ENCODE measurements at places on chromosomes 1 and 21. TPM values are rescaled to one million over a fixed set of nuclear protein-coding genes. Genes with fewer than 3 reads are reported as not detected.

PPP1R8 gene
- 23.9 TPM for polyA plus RNA-seq

- peak; percentile 36 for DNase-seq
These were observed 778 bp downstream of the EVI5 start for GRCh38 chr1:92784021-92784638.

DNA sequence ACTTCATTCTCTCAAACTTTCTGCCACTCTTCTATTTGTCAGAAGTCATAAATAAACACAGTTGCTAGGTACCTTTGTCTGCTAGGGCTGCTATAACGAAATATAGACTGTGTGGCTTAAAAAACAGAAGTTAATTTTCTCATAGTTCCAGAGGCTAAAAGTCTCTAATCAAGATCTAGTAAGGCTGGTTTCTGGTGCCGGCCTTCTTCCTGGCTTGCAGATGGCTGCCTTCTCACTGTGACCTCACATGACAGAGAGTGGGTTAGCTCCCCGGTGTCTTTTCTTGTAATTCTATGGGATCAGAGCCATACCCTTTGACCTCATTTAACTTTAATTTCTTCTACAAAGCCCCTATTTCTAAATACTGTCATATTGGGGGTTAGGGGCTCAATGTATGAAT is 5.9 kb downstream of the PDC start:
- no peak for DNase-seq

DNA sequence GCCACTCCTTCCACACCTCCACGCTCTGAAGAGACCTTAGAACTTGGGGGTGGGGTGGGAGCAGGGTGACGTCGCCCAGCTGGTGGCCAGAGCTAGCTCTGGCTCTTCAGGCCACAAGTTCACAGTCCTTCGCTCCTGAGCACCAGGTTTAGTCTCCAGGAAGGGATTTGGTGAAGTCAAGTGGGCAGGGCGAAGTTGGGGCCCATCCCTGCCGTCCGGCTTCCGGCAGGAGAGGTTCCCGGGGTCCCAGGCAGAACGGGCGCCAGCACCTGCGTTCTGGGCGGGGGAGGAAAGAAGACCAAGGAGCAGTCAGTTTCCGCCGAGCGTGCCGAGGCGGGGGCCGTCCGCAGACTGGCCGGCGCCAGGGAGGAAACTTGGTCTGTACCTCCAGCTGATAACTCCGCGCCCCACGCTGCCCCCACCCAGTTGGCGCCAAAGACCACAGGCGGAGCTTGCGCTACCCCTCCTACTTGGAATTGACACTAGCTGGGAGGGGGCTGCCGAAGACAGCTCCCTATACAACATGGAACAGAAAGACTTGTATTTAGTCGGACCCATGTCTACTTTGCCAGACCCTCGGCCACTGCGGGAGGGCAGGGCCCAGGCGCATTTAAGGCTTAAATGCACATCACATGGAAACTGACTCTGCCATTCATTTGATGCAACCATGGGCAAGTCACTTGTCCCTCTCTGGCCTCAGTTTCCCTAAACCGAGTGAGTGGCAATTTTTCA is 995 bp downstream of the ID3 start:
- DNase-seq: no peak

DNA sequence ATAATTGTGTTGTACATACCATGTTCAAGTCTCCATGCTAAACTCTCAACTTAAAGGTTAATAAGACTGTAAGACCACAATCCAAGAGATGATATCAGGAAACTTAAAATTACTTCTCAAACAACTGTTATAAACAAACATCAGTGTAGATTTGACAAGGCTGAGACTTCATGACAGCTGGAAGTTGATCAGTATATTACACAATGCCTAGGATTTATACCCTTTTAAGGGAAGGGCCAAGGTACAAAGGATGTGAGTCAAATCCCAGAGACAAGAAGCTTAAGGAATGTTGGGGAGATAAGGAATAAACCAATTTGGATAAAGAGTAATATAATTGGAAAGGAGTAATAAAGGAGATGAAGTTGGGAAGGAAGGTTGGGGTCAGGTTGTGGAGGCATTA is 98.8 kb downstream of the LBR start:
- no peak for DNase-seq

DNA sequence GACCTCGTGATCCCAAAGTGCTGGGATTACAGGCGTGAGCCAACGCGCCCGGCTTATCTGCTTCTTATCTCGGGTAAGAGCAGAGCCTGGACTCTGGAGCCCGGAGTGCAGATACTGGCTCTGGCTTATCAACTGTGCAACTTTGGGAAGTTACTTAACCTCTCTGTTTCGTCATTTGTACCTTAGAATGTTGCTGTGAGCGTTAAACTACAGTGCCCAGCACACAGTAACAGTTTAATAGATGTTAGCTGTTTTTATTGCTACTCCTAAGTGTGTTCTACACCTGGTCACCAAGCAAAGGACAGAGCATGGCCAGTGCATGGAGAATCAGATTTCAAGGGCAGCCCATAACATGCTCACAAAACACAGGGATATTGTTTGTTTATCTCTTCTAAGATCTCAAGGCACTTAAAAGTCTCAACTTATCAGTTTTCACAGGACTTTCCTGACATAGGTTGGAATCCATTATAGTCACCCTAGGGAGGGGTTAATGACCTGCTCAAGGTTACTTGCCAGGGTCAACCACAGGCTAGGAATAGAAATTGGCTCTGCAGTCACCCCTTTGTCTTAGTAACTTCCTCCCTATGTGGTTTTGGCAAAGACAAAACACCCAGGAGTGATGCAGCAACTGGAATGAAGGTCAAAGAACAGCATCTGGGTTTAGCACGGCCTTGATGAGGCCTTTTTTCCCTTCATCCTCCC is 22.5 kb upstream of the SRP9 start:
- DNase-seq: no peak

- DNase-seq: no peak
These were observed 50.2 kb upstream of the LRP8 start for GRCh38 chr1:53378061-53378460.

DNA sequence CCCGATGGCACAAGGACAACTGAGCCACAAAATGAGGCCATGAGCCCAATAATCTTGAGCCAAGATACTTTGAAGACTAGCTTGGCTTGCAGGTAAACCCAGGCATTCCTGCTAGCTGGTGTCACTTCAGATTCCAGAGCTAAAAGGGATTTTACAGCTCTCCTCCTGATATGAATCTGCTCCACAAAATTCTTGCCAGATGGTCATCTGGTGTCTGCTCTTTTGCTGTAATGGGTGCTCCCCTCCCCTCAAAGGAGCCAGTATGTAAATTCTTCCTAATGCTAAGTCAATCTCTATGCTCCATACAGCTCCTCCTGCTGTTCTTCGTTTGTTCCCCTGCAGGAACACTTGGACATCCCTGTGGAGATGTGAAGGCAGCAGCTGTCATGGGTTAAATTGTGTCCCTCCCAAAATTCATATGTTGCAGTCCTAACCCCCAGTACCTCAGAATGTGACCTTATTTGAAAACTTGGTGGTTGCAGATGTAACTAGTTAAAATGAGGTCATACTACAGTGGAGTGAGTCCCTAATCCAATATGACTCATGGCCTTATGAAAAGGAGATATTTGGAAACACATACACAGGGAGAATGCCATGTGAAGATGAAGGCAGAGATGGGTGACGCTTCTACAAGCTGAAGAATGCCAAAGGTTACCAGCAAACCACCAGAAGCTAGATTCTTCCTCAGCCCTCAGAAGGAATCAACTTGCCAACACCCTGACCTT is 180.6 kb upstream of the PALMD start:
- DNase-seq: no peak

GRCh38 chr1:15296585-15297321 is 49.7 kb downstream of the FHAD1 start:
- peak; percentile 23 for DNase-seq

DNA sequence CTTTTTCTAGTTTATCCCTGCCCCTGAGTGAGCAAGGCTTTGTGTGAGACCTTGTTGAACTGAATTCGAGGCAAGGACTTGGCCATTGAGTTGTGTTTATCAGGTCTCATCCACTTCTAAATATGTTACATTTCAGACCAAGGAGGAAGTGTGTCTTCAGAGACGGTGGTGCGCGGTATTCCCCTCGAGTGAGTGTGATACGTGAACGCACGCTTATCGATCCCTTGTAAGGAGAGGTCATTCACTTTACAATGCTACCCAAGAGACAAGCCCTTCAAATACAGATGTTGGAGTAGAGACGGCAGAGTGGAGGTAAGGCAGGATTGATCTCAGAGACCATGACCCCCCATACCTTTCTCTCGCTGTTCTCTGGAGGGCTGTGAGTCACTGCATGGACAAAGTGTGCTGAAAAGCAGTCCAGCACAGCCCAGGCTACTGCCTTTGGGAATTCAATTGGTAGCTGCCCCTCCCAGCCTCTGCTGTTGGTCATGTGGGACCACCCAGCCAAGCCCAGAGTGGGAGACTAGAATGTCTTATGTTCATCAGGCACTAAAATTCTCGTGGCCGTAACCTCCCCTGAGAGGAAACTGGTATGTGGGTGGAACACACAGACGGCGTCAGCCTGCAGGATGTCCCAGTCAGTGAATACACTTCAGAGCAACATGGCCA is 16.3 kb upstream of the MTARC1 start:
- DNase-seq: no peak

F13B gene
- polyA plus RNA-seq: not detected

- DNase-seq: no peak
These were observed 112.7 kb downstream of the PRDM2 start for GRCh38 chr1:13812456-13813397.

LHX8 gene
- polyA plus RNA-seq: not detected

DNA sequence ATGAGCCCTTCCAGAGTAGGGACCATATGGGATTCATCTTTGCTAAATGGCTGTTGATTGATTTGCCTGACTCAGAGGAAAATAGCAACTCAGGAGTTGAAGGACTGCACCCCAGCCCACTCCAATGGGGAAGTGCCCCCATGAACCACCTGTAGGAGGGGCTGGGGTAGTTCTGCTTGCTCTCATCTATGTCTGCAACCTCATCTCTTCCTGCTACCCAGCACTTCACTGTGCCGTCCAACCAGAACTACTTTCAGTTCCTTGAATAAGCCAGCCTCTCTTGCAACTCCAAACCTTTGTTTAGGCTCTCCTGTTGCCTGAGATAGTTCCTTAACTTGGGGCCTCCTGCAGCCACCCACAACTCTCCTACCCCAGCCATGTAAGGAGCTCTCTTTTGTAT is 26.6 kb downstream of the BEND5 start:
- DNase-seq: peak; percentile 18

FCRL5 gene
- polyA plus RNA-seq: 0.06 TPM

- DNase-seq: peak; percentile 30
These were observed 5.6 kb upstream of the REN start for GRCh38 chr1:204171751-204172178.

All from CD14-positive monocyte (primary cell).